Activated CD8-positive, alpha-beta memory T cell treated with anti-CD3 and anti-CD28 coated beads for 4 hours (primary cell): ENCODE measurements at places on chromosomes 16 and 17.

GRCh38 chr17:45924332-45924820 lies 30.0 kb downstream of the MAPT start:
- no peak for DNase-seq

GRCh38 chr16:87856791-87857228 lies 12.5 kb downstream of the SLC7A5 start:
- no peak for DNase-seq

GRCh38 chr16:1444730-1445517 lies 568 bp upstream of the CCDC154 start:
- no peak for DNase-seq

- no peak for DNase-seq
Measured at GRCh38 chr16:66154801-66155200, 211.7 kb upstream of the CDH5 start.

DNA sequence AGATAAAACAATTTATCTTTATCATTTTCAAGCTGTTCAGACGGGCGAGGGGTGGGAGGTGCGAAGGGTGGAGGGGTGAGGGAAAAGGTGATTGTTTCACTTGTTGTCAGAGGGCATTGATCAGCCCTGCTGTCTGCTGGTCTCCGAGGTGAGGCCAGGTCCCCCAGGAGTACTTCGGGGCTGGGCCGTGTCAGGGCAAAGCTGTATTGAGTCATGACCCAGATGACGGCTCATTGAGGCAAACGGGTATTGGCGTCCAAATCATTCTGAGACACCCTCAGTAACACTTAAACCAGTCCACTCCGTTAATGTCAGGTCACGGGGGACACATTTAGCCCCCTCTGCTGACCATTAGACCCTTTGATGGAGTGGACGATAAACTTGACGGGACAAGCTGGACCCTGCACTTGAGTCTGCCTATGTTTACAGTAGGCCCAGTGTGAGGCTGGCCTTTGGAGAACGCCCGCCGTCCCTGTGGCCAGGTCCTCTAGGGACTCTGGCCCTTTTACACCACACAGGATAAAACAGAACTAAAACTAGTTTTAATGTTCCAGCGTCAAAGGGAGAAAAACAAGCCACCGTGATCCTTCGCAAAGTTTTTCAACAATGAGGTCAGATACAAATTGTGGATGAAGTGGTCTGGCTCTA lies 502.2 kb upstream of the ZFHX3 start:
- DNase-seq, result no peak

- DNase-seq, result no peak
Measured at GRCh38 chr16:85789773-85790172, 9.6 kb downstream of the EMC8 start.

- peak; percentile 28 for DNase-seq
Measured at GRCh38 chr16:68396481-68396880, 51.8 kb downstream of the SMPD3 start.

DNA sequence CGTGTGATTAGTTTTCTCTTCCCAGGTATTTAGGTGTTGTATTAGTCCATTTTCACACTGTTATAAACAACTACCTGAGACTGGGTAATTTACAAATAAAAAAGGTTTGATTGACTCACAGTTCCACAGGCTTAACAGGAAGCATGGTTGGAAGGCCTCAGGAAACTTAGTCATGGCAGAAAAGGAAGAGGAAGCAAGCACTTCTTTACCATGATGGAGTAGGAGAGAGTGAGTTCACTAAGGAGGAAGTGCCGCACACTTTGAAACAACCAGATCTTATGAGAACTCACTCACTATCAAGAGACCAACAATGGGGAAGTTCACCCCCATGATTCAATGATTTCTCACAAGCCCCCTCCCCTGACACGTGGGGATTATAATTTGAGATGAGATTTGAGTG lies 1343.7 kb upstream of the GOT2 start:
- no peak for DNase-seq

GRCh38 chr17:55420067-55420775 lies 1.4 kb downstream of the MMD start:
- no peak for DNase-seq

GRCh38 chr16:67801241-67801640 lies 5.1 kb downstream of the RANBP10 start:
- no peak for DNase-seq

DNA sequence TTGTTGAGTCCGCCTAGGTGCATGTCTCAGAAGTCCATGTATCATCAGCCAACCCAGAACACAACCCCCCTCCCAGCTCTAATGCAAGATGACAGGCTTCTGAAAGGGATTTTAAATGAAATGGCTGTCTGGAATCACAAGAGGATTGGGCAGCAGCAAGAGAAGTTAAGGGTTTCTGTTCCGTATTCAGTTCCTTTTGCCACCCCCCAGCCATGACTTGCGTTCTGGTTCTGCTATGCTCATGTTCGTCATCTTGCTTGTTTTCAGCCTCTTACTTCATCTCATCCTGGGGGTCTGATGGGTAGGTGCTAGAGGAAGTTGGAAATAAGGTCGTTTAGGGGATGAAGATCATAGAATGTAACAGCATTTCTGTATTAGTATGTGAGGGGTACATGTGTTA lies 12.0 kb downstream of the MINK1 start:
- no peak for DNase-seq

- no peak for DNase-seq
Measured at GRCh38 chr16:6341981-6342380, 990.7 kb upstream of the RBFOX1 start.

- no peak for DNase-seq
Measured at GRCh38 chr17:73800893-73801292, 156.6 kb upstream of the SDK2 start.

DNA sequence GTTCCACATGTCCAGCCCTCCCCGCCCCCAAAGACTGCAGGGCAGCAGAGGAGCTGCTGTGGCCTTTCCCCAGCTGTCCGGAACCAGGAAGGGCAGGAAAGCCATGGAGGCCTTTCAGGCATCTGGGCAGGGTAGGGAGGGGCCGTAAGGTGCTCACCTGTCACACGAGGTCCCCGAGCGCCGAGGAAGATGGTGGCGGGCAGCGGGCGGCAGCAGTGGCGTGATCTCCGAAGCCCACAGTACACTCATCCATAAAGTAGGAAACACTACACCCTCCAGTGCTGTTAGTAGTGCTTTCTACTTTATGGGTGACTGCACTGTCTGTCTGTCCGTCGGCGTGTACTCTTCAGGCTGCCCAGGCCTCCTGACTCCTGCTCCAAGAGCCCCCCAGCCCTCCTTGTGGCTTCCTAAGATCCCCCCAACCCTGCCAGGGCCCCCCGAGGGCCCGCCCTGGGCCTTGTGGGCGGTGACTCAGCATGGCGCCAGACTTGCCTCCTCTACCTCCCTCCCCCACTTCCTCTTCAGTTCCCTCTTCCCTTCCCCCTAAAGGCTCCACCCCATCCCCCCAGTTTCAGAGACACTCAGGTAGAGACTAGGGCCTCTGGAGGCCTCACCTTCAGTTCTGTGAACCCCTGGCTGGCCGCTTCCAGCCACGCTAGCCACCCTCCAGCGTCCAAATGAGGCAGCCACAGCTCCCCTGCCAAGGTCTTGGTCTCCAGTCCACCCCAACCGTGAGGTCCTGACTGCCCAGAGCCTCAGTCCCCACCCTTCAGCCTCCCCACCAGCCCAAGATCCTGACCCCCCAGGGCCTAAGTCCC lies 2.6 kb upstream of the TSPOAP1 start:
- DNase-seq, result peak; percentile 77

- no peak for DNase-seq
Measured at GRCh38 chr16:84555418-84556196, 51.1 kb upstream of the MEAK7 start.

DNA sequence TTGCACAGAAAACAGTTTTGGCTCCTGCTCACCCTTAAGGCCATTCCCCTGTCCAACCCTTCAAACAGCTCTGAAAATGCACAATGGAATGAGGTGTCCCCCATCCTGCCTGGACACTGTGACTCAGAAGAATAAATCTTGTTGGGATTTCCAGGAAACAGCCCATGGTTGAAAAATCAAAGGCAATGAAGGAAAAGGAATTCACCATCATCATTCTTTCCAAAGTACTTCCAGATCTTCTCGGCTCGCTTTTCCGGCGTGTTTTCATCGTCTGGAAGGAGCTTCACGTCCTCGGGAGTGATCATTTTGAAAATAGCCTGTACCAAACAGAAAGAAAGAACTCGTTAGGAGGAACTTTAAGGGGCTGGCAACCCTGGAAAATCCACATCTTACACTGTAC lies 4.3 kb downstream of the RCVRN start:
- no peak for DNase-seq

DNA sequence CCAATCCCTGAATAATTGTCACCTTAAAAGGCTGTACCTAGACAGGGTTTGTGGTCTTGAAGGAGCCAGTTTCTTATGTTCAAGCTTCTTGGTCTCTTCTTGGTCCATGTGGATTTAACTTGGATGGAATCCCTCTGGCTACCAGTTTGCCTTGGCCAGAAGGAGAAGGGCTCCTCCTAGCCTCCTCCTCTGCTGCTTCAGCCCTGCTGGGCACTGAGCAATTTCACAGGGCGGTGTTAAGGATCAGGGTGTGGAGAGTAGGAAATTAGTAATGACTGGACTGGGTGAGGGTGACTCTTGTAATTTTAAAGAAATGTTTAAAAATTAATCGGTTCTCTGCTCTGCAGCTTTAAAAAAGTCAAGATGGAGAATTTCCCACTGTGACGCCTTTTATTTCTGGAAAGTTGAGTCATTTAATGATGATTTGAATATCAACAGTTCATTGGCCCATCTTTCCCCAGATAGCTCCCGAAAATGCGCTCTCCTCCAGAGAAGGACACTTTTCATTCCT lies 96.4 kb downstream of the MSI2 start:
- DNase-seq, result no peak

DNA sequence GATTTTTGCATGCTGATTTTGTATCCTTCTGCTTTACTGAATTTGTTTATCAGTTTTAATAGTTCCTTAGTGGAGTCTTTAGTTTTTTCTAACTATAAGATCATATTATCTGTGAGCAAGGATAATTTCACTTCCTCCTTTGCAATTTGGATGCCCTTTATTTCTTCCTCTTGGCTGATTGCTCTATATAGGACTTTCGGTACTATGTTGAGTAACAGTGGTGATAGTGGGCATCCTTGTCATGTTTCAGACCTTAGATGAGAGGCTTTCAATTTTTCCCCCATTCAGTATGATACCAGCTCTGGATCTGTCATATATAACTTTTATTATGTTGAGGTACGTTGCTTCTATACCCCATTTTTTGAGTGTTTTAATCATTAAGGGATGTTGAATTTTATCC lies 224.5 kb upstream of the CNTNAP4 start:
- DNase-seq, result no peak

GRCh38 chr16:58727796-58728568 lies 6.1 kb downstream of the GOT2 start:
- no peak for DNase-seq

DNA sequence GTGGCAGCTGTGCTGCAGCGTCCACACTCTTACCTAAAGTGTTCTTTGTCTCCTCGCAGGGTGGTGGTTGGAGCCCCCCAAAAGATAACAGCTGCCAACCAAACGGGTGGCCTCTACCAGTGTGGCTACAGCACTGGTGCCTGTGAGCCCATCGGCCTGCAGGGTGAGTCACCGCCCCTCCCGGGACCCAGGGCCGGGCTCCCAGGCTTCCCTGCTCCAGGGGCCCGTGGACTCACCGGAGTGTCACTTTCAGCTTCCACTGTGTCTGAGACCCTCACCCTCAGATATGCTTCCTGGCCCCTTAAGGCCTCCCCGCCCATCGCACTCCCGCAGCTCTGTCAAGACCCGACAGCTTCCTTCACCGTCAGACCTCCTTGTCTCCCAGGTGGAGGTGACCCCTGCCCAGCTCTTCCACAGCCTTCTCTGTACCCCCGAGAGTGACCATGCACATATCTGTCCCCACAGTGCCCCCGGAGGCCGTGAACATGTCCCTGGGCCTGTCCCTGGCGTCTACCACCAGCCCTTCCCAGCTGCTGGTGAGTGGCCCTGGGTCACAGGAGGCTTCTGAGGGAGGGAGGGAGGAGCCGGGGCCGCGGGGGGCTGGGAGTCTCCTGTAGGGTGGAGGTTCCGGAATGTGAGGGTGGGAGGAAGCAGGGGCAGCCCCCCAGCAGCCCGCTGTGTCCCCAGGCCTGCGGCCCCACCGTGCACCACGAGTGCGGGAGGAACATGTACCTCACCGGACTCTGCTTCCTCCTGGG lies 1.8 kb downstream of the ITGAX start:
- no peak for DNase-seq

DNA sequence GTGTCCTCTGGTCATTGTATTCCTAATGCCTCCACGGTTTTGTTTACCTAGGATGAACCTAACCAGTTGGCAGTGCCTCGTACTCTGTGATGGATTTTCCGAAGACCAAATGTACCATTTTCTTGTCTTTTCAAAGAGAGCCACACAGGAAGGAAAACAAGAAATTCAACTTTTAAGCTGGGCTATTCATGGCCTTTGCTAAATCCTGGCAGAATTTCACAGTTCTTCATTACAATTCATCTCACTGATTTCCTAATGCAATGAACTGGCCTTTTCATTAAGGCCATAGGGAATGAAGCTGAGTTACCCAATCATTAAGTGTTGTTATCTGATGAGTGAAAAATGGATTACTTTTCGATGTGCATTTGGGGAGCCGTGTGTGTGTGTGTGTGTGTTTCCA lies 7.9 kb upstream of the KCNJ16 start:
- DNase-seq, result no peak

DNA sequence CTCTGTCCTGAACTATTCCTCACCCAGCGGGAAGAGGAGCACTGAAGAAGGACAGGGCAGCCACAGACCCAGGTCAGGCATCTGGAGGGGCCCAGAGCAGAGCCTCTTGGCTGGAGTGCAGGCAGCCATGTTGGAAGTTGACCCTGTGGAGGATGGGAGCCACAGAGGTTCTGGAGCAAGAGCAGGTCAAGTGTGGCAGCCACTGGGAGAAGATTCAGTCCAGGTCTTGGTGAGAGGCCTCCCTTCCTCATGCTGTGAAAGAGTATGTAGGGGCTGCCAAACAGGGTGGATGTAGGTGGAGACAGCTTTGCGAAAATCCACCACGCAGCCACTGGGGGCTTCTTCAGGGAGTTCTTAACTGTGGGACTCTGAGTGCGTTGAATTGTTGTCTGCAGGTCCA lies 590 bp upstream of the CD79B start:
- no peak for DNase-seq

- DNase-seq, result no peak
Measured at GRCh38 chr17:62847426-62847825, 39.3 kb upstream of the MARCHF10 start.

DNA sequence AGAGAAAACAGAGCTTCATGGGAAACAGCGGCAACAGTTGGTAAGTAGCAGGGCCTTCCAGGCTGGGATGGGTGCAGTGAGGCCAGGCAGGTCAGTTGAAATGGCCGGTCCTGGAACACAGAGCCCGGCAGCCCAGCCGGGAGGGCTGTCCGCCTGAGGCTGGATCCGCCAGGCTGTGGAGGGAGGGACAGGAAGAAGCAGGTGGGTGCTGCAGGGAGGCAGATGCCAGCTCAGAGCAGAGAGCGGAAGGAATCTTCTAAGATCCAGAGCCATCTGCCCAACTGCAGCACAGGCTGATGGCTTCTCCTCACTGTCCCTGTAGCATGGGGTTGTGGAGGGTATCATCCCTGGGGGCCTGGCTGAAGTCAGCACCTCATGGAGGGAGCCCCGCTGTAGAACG lies 599 bp downstream of the RNF112 start:
- no peak for DNase-seq

- DNase-seq, result no peak
Measured at GRCh38 chr17:15321556-15322251, 19.7 kb downstream of the TEKT3 start.
